SW 1271 (cell line): ENCODE measurements at places on chromosomes 7 and 10.

- no peak for DNase-seq
Observed at GRCh38 chr7:151319189-151319588, 22.4 kb upstream of the NUB1 start.

GRCh38 chr7:98834949-98835348, 34.9 kb downstream of the TMEM130 start:
- DNase-seq: no peak

DNA sequence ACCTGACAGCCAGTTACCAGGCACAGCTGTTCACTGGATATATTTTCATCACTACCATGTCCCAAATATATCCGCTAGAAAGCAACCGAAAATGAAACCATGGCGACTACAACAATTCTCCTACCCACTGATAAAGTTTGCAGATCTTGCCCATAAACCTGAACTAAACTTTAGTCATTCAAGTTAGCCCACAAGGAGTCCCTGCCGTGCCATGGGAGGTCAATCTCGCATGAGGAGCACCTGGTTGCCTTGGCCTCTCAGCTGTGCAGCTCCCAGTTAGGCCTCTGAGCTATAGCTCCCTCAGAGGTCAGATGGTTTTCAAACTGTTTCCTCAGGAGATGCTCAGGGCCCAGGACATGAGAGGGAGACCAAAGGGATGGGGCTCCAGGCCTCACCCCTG, 211.1 kb upstream of the RNF32 start:
- no peak for DNase-seq

GRCh38 chr10:72687035-72687434, 4.9 kb upstream of the MCU start:
- DNase-seq: no peak

DNA sequence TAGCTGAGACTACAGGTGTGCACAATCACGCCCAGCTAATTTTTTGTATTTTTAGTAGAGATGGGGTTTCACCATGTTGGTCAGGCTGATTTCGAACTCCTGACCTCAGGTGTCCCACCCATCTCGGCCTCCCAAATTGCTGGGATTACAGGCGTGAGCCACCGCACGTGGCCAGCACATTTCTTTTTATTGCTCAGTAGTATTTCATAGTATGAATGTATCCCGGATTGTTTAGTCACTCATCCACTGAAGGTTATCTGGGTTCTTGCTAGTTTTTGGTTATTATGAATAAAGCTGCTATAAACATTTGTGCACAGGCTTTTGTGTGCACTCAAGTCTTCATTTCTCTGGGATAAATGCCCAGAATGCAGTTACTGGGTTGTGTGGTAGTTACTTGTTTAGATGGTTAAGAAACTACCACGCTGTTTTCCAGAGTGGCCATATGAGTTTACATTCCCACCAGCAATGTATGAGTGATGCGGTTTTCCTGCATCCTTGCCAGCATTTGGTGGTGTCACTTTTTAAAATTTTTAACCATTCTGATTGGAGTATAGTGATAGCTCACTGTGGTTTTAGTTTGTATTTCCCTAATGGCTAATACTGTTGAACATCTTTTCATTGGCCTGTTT, 275.8 kb upstream of the LYZL1 start:
- no peak for DNase-seq

GRCh38 chr7:85595750-85596178, 408.9 kb upstream of the SEMA3D start:
- no peak for DNase-seq

DNA sequence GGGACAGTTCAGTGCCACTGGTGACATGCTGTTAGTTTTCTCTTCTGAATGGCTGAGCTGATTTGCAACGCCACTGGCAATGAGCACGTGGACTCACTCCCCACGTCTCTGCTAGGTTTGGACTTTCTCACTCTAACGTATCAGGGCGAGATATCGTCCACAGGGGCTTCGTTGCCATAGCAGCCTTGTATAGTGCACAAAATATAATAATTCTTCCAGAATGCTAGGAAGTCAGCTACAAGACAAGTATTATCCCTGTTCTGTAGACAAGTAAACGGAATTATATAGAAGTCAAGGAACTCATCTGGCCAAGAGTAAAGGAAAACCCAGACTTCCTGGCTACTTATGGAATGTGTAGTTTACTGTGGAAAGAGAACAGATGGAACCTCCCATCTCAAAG, 226.8 kb downstream of the ARHGAP21 start:
- DNase-seq: no peak

DNA sequence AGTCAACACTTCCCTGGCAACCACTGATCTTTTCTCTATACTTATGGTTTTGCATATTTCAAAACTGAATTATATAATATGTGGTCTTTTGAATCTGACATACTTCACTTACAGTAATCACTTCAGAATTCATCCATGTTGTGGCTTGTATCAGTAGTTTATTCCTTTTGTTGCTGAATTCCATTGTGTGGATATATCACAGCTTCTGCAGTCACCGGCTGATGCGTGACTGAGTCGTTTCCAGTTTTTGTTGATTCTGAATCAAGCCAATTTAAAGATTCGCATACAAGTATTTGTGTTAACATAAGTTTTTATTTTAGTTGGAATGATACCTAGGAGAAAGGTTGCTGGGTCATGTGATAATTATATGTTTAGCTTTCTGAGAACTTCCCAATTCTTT, 672.5 kb upstream of the ANKRD30A start:
- DNase-seq: no peak

DNA sequence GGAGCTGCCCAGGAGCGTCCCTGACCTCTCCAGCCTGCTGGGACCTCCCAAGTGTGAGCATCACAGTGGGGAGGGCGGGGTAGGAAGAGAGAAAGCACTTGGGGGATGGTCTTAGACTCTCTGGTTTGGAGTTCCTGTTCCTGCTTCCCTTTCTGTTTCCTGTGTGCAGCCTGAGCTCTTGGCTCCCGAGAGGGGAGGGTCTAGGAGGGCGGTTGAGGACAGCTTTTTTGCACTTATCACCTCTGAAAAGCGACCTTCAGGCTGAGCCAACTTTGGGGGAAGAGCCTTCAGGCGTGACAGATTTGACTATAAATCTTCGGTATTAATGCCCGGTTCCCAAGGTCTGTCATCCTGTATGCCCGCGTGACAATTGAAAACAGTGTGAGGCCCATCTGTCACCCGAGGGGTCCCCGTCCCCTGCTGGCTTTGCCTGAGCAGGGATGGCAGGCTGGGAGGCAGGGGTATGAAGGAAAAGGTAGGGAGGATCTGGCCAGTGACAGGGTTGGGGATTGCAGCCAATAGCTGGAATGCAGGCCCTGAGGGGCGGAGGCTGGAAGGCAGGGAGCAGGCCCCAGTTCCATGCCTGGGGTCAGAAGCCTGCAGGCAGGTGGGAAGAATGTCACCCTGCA, 78.6 kb downstream of the CDH23 start:
- no peak for DNase-seq

- no peak for DNase-seq
Observed at GRCh38 chr7:146656988-146657387, 540.4 kb downstream of the CNTNAP2 start.

DNA sequence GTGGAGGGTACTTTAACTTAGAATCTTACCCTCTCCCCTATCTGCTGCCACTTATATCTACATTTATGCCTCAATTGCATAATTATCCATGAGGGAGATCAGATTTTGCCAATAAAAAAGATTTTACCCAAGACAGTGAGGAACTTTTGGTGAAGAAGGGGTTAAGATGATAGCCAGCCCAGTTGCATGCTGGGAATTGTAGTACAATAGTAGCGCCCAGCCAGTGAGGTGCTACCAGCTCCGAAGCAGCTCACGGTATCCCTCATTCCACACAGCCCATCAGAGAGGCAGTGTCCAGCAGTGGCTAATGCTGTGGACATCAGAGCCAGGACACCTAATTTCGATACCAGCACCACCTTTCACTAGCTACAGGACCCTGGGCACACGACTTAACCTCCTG, 5.9 kb upstream of the LGI1 start:
- no peak for DNase-seq

GRCh38 chr7:4159154-4159501, 523.0 kb upstream of the FOXK1 start:
- DNase-seq: no peak

- no peak for DNase-seq
Observed at GRCh38 chr10:28595613-28596012, 62.7 kb downstream of the WAC start.

DNA sequence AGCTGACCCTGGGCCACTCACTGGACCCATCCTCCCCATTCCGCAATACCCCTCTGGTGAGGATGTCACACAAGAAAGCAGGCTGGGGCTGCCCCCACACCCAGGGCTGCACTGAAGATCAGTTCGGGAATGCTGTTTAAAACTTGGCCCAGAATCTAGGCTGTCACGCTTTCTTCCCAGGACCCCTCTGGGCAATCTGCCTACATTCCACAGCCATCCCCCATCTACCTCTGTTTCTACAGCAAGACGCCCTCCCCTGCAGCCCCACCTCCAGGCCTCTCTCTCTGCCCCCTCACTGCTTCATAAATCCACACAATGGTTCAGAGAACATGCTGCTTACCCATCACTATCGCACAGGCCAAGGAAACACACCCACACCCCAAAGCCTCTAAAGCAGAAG, 36.1 kb downstream of the XPNPEP1 start:
- DNase-seq: no peak

GRCh38 chr10:20962165-20962564, 65.1 kb upstream of the NEBL start:
- DNase-seq: no peak

DNA sequence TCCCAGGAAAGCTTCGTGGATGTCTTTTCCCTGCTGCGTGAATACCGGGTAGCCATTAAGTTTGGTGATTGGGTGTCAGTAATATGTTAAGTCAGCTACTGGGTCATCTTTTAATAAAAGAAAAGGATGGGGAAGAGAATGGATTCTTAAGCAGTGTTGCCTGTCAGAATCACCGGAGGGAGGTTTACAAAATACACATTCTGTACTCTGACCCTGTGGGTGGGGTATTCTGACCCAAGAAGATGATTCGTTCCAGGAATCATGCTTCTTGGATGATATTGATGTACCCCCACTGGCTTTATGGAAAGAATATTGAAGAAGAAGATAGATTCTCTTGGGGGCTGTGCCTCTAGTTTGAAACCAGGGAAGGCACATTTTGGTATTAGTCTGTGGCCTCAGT, 18.3 kb downstream of the SGPL1 start:
- no peak for DNase-seq

- no peak for DNase-seq
Observed at GRCh38 chr7:138549082-138549481, 89.0 kb downstream of the TRIM24 start.

GRCh38 chr7:77328669-77329068, 87.5 kb downstream of the GSAP start:
- DNase-seq: no peak

DNA sequence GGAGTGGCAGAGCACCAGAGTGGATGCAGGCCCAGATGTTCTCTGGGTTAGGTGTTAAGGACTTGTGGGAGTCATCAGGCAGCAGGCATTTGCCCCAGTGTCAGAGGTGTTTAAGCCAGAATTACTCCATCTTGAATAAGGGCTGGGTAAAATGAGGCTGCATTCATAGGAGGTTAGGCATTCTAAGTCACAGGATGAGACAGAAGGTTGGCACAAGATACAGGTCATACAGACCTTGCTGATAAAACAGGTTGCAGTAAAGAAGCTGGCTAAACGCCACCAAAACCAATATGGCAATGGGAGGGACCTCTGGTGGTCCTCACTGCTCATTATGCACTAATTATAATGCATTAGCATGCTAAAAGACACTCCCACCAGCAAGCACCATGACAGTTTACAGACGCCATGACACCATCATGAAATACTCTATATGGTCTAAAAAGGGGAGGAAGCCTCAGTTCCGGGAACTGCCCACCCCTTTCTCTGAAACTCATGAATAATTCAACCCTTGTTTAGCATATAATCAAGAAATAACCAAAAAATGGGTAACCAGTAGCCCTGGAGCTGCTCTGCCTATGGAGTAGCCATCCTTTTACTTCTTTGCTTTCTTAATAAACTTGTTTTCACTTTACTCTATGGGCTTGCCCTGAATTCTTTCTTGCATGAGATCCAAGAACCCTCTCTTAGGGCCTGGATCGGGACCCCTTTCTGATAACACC, 882 bp upstream of the LRRC61 start:
- no peak for DNase-seq

DNA sequence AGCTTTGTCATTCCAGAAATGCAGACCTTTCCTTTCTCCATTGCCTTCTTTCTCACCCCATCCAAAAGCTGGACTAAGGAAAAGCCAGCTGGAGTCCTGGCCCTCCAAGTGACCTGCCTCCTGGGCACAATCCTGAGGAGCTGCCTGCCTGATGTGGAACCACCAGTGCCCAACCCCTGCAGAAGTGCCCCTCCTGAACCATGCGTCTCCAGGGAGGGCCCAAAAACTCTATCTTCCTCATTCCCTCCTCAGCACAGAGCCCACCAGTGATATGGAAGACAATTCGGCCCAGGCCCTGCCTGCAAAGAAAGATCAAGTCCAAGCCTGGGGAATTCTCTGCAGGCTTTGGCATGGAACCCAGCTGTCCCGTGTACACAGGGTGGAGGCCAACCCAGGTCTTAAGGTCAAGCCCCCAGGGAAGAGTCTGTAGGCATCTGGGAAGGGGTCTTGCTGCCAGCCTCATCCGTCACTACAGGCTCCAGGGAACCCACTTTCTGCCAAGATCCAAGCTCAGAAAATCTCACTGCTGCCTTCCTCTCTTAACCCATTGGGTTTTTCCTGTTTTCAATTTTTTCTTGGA, 3.5 kb upstream of the GRID1 start:
- DNase-seq: no peak

DNA sequence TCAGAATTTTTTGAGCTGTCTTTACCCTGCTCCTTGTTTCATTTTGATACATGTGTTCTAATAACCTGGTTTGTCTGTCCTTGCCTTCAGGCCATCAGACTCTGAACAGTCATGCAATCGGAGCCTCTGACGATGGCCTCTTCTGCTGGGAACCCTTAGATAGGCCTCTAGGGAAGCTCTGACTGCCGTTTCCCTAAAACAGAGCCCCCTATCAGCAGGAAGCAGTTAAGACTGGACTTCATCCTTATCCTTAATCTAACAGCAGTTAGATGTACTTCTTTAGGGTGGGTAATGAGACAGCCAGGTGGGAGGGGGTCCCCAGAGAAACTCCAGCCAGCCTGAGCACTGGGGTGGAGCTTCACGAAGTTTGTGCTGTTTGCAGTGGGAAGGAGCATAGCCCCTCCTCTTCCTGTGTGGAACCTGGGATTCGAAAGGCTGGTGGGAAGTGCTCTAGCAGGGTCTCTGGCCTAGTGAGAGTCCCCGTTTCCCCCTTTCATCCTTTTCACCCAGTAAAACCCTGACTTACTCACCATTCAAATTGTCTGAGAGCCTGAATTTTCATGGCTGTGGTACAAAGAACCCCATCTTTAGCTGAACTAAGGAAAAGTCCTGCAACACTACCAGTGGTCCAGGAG, 28.4 kb upstream of the SORCS3 start:
- DNase-seq: no peak

- no peak for DNase-seq
Observed at GRCh38 chr7:129126314-129126713, 18.2 kb upstream of the TSPAN33 start.

- no peak for DNase-seq
Observed at GRCh38 chr10:49282879-49283341, 16.1 kb upstream of the C10orf71 start.

DNA sequence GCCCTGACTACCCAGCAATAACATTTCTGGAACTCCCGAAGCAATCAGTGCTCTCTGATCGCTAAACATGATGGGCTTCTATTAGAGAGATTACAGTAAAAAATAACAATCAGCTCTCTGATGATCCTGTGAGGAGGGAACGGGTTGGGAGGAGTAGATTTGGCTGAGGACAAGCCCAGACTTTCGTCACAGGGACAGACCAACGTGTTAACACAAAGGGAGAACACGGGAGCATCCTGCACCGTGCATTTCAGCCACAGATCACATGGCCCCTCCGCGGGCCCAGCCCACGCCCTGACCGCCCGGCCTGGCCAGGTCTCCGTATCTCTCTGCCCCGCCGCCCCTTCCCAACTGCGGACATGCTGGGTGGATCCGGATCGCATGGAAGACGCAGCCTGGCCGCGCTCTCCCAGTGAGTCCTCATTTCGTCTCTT, 95.0 kb upstream of the AGBL3 start:
- DNase-seq: no peak
